ENCODE measurements at places on chromosomes 6 and 20.
A peak's percentile ranks its signal among the peaks of the same experiment; 100 is the strongest.

DNA sequence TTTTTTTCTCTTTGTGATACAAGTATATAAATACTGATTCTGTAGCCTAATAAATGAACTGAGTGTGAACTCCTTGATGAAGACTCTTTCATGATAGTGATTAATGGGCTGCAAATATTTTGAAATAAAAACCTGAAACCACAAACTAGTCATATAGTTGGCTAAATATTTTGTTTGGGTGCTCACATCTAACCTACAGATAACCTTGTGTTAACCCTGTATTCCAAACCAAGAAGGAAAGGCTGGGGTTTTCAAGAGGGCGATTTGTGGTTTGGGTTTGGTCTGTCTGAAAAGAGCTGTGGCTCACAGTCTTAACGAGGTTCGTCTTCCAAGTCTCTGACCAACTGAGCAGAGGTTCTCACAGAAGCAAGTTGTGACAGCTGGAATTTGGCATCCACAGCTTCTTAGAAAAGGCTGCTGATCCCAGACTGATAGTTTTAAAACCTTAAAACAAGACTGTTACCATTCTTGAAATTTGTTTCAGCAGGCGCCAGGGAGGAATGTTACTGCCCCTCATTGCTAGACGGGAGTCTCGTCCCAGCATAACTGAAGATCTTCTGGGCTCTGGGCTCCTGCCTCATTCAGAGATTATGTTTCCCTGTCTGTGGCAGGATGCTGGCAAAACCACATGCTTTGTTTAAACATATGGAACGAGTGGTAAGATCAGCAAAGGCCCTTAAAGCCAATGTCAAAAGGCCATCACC, 736.4 kb upstream of the MARCKS start:
- DNase-seq: no peak
- no peak overlapping the region for H3K4me3 ChIP-seq
- H3K4me1 ChIP-seq: no peaks in the 10 kb centered on the region
- no peaks in the 10 kb centered on the region for H3K36me3 ChIP-seq

- H3K4me3 ChIP-seq: peak overlapping the region; percentile 95
- DNase-seq: no peak
- peaks cover 11% of the 10 kb centered on the region for H3K4me1 ChIP-seq
- peak overlapping the region; percentile 97 for H3K27ac ChIP-seq
- H3K27me3 ChIP-seq: no peaks in the 10 kb centered on the region
- H3K36me3 ChIP-seq: no peaks in the 10 kb centered on the region
These were observed 979 bp upstream of the SOD2 start for GRCh38 chr6:159693894-159694545.

GRCh38 chr6:15511248-15512125, 151.3 kb downstream of the DTNBP1 start:
- no peak for DNase-seq
- H3K27me3 ChIP-seq: no peaks in the 10 kb centered on the region
- H3K4me3 ChIP-seq: no peak overlapping the region
- no peaks in the 10 kb centered on the region for H3K4me1 ChIP-seq

DNA sequence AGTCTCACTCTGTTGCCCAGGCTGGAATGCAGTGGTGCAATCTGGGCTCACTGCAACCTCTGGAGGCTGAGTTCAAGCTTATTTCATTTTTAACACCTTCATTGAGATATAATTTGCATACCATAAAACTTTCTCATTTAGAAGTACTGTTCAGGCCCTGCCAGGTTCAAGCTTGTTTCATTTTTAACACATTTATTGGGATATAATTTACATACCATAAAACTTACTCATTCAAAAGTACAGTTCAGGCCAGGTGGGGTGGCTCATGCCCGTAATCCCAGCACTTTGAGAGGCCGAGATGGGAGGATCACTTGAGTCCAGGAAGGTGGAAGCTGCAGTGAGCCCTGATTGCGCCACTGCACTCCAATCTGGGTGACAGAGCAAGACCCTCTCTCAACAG, 5.5 kb downstream of the OR2B6 start:
- no peaks in the 10 kb centered on the region for H3K36me3 ChIP-seq
- DNase-seq: no peak
- H3K27me3 ChIP-seq: no peaks in the 10 kb centered on the region

DNA sequence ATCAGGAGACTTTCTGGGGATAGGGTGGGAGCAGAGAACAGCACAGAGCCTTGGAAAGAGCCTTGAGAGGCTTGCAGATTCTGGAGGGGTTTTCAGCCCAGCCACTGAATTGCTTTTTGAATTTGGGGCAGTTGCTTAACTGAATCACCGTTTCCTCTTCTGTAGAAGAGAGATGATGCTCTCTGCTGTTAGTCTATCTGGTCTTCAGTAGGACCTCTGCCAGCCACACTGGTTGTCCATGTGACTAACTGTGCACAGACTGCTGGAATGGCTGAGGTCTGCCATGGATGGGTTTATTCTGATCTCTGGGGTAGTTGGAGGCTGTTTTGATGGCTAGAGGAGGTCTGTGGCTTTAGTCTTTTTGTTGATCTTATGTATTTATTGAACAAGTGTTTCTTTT, 21.4 kb upstream of the PRDM1 start:
- no peaks in the 10 kb centered on the region for H3K36me3 ChIP-seq
- no peaks in the 10 kb centered on the region for H3K27me3 ChIP-seq
- H3K4me1 ChIP-seq: no peaks in the 10 kb centered on the region
- no peak for DNase-seq
- no peak overlapping the region for H3K4me3 ChIP-seq
